Placental pericyte (primary cell): ENCODE measurements at places on chromosomes 12 and 14. TPM values are rescaled to one million over a fixed set of nuclear protein-coding genes. Genes with fewer than 3 reads are reported as not detected.

The OR11H12 gene
- not detected in 2 replicates for total RNA-seq

The DACT1 gene
- 52.3 and 56.0 TPM in 2 replicates for total RNA-seq

The RERG gene
- total RNA-seq = 0.72 and 0.88 TPM in 2 replicates

The STON2 gene
- total RNA-seq = 1.1 TPM in 1 of 2 replicates, not detected in the other

The PAH gene
- not detected in 2 replicates for total RNA-seq

The C2CD5 gene
- 13.8 and 21.8 TPM in 2 replicates for total RNA-seq

The IKZF4 gene
- 2.8 and 4.9 TPM in 2 replicates for total RNA-seq

The OR4K17 gene
- not detected in 2 replicates for total RNA-seq

The PLBD1 gene
- 7.3 and 11.4 TPM in 2 replicates for total RNA-seq

The BDKRB1 gene
- 46.7 and 47.5 TPM in 2 replicates for total RNA-seq

The FBRSL1 gene
- total RNA-seq = 7.4 and 8.6 TPM in 2 replicates

The BDKRB2 gene
- 56.5 and 85.5 TPM in 2 replicates for total RNA-seq

The MCRS1 gene
- 65.4 and 88.3 TPM in 2 replicates for total RNA-seq

The IL22 gene
- not detected in 2 replicates for total RNA-seq

The AQP5 gene
- not detected in 2 replicates for total RNA-seq
